KBM-7 (cell line): ENCODE measurements at places on chromosomes 3 and 15.
A peak's percentile ranks its signal among the peaks of the same experiment; 100 is the strongest.

GRCh38 chr3:134934933-134935332 lies 139.9 kb downstream of the EPHB1 start:
- DNase-seq, result no peak

DNA sequence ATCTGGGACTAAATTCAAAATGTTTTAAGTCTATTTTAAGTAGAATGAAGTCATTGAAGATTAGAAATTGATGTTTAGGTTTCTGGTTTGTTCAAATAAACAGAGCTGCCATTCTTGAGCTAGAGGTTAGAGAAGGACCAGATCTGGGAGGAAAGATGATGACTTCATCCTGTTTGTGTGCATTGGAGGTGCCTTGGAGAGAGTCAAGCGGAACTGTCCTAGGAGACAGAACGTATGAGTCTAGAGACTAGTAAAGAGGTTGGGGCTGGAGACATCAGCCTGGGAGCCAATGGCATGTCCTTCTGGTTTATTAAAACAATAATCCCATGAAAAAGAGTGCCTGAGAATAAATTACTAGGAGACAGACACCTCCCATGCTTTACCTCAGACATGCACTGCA lies 303.4 kb downstream of the KBTBD8 start:
- no peak for DNase-seq

DNA sequence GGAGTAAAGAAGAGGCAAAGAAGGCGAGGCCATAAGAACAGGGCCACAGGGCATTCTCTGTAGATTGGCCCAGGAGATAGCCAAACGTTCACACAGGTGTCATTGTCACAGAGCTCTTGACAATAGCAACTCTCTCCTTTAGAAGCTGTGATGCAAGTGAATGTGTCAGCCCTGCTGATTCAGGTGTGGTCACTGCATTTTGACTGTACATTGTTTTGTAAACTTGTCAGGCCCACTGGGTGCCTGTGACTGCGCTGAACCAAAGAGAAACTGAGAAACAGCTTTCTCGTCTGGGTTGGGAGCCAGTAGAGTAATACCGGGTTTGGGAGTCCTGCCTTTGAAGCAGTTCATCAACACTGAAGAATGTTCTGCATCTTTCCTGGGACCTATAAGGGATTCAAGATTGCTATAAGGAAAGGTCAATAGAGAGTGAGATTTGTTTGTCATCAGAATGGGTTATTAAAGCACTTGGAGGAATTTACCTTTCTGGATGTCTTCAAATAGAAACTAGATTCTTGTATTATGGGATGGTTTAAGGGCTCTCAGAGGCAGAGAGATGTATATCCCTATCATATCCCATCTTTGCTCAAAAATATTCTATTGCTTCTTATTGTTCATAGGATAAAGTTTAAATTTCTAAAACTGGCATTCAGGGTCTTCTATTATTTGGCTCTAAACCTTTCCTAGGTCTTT lies 45.4 kb downstream of the TMEM45A start:
- no peak for DNase-seq

DNA sequence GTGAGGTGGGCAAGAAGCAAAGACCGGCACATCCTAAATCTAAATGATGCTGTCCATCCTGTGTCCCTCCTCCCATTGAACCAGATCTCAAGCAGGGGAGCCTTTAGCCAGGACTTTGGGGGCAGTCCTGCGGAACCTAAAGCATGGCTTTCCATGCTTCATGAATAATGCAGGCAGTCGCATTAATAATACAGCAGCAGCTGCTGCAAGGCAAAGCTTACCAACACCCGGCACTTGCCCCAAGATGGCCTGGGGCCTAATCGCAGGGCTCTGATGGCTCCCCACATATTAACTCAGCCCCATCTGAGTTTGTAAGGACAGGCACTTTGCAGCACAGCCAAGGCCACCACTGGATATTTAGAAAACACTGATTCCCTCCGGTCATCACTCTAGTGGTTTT lies 114.4 kb downstream of the NTRK3 start:
- DNase-seq, result no peak

GRCh38 chr3:186247821-186248814 lies 113.9 kb downstream of the DGKG start:
- DNase-seq, result peak; percentile 28

DNA sequence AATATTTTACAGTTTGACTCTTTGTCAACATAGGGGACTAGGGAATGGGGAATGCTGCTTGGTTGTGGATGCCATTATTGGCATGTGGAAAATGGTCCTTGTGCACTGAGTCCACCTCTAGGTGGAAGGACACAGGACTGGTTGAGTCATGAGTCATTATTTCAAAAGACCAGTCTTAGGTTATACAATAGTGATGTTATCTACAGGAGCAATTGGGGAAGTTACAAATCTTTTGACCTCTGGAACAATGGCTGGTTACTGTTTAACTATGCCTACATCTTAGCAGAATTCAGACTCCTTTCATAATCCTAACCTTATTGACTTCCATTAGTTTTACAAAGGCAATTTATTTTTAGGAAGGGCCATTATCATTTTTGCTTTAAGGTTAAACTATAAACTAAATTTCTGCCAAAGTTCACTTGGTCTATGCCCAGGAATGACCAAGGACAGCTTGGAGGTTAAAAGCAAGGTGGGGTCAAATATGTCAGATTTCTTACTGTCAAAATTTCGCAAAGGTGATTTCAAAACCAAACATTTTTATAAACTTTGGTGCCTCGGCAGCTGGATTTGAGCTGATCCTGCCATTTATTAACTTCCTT lies 11.8 kb upstream of the CCR8 start:
- DNase-seq, result no peak

- no peak for DNase-seq
Observed at GRCh38 chr3:127428344-127428997, 140.6 kb upstream of the PRR20G start.

DNA sequence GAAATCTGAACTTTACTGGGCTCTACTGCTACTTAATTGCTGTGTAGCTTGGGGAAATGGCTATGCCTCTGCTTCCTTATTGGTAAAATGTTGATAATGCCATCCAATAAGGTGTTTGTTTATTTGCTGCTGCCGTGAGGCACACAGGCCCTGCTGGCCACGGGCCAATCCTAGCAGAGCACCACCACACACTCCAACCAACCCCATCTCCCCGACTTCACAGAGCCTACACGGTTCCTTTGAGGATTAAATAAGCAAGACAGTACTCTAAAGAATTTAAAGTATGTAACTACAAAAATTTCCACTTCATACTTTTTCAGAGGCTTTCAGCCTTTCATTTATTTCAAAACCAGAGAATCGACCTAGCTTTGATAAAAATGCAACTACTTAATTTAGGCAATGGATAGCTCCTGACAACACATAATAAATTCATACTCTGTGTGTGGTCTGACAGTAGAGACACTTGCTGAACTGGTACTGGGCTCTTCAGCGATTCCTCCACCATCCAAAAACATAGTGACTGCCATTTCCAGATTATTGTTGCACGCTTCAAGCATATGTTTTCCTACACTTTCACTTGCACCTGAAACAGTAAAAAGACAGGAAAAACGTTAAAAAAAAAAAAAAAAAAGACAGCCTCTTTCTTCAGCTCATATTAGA lies 25.3 kb downstream of the UBXN7 start:
- no peak for DNase-seq

GRCh38 chr15:83842281-83842680 lies 188.4 kb downstream of the ADAMTSL3 start:
- DNase-seq, result no peak

- DNase-seq, result peak; percentile 49
Observed at GRCh38 chr3:11272906-11273574, 843 bp downstream of the ATG7 start.

- no peak for DNase-seq
Observed at GRCh38 chr15:98169551-98169950, 209.0 kb downstream of the ARRDC4 start.
